Osteocyte (in vitro differentiated cells): ENCODE measurements at places on chromosomes 6 and 20.
A peak's percentile ranks its signal among the peaks of the same experiment; 100 is the strongest.

DNA sequence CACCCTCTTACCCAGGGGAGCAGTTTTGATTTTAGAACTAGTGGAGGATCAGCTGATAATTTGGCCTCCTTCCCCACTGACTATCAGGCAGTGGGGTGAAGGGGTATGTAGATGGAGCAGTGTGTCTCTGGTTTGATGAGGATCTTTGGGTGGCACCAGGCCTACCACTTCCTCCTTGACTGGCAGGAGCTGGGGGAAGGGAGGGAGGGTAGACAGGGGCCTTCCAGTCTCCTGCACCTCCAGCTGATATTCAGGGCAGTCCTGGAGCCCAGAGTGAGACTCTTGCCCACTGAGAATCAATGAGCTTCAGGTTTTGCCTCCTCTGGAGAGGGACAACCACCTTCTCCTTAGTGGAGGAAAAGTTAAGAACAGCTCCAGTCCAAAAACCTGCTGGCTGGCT lies 3.2 kb downstream of the DEF6 start:
- H3K27me3 ChIP-seq: no peaks in the 10 kb centered on the region
- peaks cover 17% of the 10 kb centered on the region for H3K4me1 ChIP-seq
- H3K4me3 ChIP-seq: no peak overlapping the region
- no peaks in the 10 kb centered on the region for H3K36me3 ChIP-seq

DNA sequence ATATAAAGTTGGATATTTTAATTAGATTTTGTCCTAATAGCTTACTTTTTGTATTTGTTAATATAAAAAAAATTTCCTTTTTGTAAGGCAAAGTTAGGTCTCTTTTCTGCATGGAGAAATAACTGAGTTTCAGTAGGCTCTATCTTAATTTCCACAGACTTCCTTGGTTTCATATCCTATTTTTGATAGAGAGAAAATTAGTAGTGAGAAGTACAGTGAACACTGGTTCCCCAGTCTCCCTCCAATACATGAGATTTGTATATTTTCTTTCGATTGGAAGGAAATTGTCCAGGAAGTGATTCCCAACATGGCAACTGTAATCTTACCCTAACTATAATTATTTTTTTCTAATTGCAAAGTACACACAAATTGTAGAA lies 26.4 kb downstream of the TRIM27 start:
- H3K4me1 ChIP-seq: peaks cover 13% of the 10 kb centered on the region
- no peaks in the 10 kb centered on the region for H3K27me3 ChIP-seq
- H3K4me3 ChIP-seq: peak overlapping the region; percentile 92
- peak overlapping the region; percentile 100 for H3K27ac ChIP-seq

- H3K36me3 ChIP-seq: no peaks in the 10 kb centered on the region
- H3K27ac ChIP-seq: no peak overlapping the region
- DNase-seq: no peak
- no peak overlapping the region for H3K4me3 ChIP-seq
Measured at GRCh38 chr20:46279103-46279502, 29.2 kb downstream of the CDH22 start.

- H3K27ac ChIP-seq: no peak overlapping the region
- peaks cover 8% of the 10 kb centered on the region for H3K36me3 ChIP-seq
- no peaks in the 10 kb centered on the region for H3K4me1 ChIP-seq
- no peak overlapping the region for H3K4me3 ChIP-seq
- H3K27me3 ChIP-seq: no peaks in the 10 kb centered on the region
Measured at GRCh38 chr20:25494506-25495188, 87.2 kb downstream of the GINS1 start.

DNA sequence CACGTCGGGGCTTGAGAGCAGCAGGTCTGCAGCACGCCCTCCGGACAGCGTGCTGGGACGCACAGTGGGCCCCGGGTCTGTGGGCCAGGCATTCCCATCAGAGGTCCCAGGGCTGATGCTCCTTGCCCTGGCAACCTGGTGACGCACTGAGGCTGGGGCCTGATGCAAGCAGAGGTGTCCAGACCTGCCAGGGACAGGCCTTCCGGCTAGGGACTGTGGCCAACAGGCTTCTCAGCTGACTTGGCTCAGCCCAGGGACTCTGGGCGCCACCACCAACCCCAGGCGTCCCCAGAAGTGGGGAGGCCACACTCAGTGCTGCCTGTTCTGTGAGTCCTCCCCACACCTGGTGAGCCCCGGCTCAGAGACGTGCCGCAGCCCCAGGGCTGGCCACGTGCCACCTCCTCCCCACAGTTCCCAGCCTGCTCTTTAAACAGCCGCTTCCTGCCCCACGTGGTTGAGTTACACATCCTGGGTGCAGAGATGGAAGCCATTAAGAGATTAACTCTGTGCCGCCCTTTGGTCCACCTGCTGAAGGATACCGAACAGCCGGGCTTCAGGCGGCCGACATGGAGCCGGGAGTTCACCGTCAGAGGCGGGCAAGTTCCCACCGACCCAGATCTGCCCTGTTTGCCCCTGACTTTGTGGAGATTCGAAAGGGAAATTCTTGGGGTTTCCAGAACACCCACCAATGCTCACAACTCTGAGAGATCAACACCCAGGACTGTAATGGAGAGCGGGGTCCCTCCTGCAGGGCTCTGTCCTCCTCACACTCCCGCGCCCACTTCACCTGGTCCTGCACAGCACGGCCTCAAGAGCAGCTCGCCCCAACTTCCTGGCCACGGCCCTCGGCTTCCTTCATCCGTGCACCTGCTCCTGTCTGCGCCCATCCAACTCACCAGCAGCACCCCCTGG lies 37.6 kb upstream of the ZBP1 start:
- no peaks in the 10 kb centered on the region for H3K27me3 ChIP-seq
- DNase-seq: peak; percentile 79
- H3K4me1 ChIP-seq: peaks cover 1% of the 10 kb centered on the region
- H3K4me3 ChIP-seq: no peak overlapping the region

GRCh38 chr6:156420172-156420993 lies 356.8 kb upstream of the ARID1B start:
- H3K4me1 ChIP-seq: peaks cover 39% of the 10 kb centered on the region
- H3K27me3 ChIP-seq: no peaks in the 10 kb centered on the region
- peaks cover 7% of the 10 kb centered on the region for H3K36me3 ChIP-seq
- no peak overlapping the region for H3K4me3 ChIP-seq
- H3K27ac ChIP-seq: peak overlapping the region; percentile 38
- no peak for DNase-seq

DNA sequence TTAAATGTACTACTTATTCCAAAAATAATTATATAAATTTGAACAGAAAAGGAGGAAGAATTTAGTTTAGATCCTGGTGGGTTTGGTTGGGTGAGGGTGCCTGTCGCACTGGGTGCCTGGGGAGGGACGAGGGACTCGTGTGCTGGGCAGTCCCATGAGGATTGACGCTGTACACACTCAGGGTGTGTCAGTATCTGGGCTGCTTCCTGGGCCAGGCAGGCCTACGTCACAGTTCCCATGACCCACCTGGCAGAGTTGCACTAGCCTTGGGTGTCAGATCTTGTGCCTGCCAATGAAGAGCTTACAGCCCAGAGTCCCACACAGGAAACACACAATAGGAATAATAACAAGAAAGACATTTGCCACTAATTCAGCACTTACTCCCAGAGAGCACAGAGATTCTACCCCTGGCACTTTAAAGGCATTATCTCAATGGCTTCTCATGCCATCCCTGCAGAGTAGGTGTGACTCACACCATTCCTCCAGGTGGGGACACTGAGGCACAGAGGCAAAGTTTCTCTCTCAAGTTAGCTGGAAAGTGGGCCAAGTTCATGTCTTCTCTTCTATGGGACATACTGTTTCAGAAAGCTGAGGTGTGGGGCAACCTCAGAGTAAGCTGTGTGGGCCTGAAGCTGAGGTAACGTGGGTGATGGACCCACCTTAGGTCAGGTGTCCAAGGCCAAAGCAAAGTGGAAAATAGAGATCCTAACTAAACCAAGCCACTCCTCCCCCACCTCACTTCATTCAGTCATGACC lies 1.3 kb upstream of the SDCBP2 start:
- H3K36me3 ChIP-seq: peaks cover 5% of the 10 kb centered on the region
- DNase-seq: peak; percentile 64
- no peak overlapping the region for H3K27ac ChIP-seq
- H3K4me1 ChIP-seq: peaks cover 8% of the 10 kb centered on the region
- no peak overlapping the region for H3K4me3 ChIP-seq

GRCh38 chr6:32779036-32779435 lies 15.7 kb upstream of the HLA-DQB2 start:
- H3K27me3 ChIP-seq: peaks cover 58% of the 10 kb centered on the region
- H3K27ac ChIP-seq: no peak overlapping the region
- no peaks in the 10 kb centered on the region for H3K4me1 ChIP-seq
- no peak for DNase-seq

- no peaks in the 10 kb centered on the region for H3K27me3 ChIP-seq
- no peaks in the 10 kb centered on the region for H3K36me3 ChIP-seq
- peaks cover 20% of the 10 kb centered on the region for H3K4me1 ChIP-seq
- peak overlapping the region; percentile 89 for H3K4me3 ChIP-seq
- peak overlapping the region; percentile 97 for H3K27ac ChIP-seq
Measured at GRCh38 chr20:25623225-25623735, 534 bp downstream of the NANP start.
